ENCODE measurements at places on chromosomes 11 and 22.

- no peak for DNase-seq
These were observed 978 bp downstream of the C11orf87 start for GRCh38 chr11:109422870-109423465.

GRCh38 chr22:21876486-21877176 is 9.2 kb upstream of the MAPK1 start:
- DNase-seq, result no peak

GRCh38 chr22:31344578-31345330 is 1.4 kb downstream of the PATZ1 start:
- DNase-seq, result peak; percentile 6

- DNase-seq, result no peak
These were observed 51.4 kb upstream of the CEP126 start for GRCh38 chr11:101863361-101863760.

GRCh38 chr11:11467312-11467711 is 114.3 kb upstream of the CSNK2A3 start:
- DNase-seq, result no peak

DNA sequence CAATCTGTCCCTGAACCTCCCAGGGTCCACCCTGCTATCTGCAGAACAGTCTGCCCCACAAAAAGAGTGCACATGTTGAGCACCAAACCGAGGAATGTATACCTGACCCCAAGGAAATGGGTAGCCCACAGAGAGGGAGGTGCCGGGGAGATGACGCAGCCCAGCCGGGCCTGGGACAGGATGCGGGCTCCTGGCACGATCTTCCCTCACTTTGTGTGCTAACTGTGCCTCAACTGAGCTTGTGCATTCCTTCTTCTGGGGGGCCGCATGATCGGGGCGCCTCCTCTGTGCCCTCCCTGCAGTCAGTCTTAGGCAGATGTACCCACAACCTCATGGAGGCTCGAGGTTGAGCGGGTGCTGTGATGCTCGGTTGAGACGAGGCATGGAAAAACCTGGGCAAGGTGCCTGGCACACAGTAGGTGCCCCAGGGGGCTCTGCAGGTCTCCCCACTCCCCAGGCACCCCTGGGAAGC is 2.4 kb downstream of the GAS2L1 start:
- no peak for DNase-seq
